ENCODE measurements at places on chromosomes 3 and 15.

DNA sequence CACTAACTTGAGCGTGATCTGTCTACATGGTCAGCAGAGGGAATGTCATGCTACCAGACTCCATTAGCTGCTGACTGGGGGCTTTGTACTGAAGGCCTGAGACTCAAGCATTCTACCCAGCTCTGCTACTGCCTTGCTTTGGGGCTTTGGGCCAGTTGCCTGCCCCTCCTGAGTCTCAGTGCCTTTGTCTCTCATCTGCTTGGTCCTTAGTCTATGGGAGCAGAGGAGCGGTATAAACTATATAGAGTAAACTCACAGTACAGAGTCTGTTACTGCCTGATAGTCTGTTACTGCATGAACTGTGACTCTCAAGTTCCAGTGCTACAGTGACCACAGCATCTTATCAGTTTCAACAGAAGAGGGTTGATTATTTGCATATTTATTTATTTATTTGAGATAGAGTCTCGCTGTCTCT, 38.5 kb upstream of the C15orf39 start:
- DNase-seq = no peak

DNA sequence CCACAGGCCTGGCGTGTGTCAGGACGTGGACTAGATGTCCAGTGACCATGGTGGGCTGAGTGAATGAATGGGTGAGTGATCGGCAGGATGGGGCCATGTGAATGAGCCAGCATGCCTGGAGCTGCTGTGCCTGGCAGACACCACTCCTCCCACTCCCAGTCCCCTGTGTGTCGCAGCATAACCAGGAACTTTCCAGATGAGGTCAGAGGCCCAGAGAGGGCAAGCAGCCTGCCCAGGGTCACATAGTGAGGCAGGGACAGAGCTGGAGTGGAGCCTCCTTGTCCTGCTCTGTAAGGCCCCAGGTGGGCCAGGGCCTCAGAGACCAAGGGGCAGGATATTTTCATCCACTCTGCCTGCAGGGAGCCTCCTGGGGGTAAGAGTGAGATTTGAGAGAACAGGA, 6.4 kb downstream of the IQSEC1 start:
- no peak for DNase-seq

DNA sequence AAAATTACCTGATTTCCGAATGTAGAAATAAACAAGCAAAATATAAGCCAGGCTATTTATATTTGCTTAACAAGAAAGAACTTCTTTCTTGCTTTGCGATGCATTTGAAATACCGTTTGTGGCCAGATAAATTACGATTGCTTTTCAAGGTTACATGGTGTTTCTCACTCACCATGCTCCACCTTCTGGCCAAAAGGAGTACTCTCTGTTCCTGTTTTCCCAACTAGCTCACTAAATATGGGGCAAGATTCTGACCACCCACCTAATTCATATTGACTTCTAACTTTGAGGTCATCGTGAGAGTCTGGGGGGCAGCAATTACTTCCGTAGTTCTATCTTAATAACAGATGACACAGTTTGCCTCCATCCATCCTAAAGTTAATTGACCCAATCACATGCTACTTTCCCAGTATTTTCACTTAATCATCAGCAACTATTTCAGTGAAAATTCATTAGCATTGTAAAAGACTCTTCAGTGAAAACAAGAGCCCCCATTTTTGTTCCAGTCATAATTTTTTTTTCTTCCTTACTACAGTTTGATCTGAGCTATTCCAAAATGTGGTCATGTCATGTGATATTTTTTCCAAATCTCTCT, 25.9 kb downstream of the ACP3 start:
- no peak for DNase-seq

- DNase-seq = no peak
Measured at GRCh38 chr15:28891588-28891987, 5.8 kb downstream of the APBA2 start.

GRCh38 chr3:165078293-165078692, at the start of gene SI:
Gene SI (minus strand): TSS chr3:165078496. CDS start chr3:165076012, 2,484 bp downstream.
- DNase-seq = no peak

- DNase-seq = no peak
Measured at GRCh38 chr15:25180606-25181292, 226.0 kb downstream of the SNRPN start.

DNA sequence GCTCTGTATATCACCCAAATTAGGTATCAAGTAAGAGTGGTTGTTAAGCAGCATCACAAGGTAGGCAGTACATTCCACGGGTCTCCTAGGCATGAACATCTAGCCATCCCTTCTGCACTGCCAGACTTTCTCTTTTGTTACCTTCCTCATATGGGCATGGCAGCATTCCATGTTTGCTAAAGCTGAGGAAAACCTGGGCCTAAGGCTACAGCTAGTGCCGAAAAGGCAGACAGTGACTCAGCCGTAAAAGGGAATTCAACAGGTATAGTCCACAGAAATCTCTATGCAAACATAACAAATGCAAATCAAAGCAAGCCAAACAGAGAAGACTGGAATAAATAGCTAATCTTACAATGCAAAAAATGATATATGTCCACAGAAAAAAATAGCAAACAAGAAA, 645.4 kb downstream of the ZBBX start:
- no peak for DNase-seq

DNA sequence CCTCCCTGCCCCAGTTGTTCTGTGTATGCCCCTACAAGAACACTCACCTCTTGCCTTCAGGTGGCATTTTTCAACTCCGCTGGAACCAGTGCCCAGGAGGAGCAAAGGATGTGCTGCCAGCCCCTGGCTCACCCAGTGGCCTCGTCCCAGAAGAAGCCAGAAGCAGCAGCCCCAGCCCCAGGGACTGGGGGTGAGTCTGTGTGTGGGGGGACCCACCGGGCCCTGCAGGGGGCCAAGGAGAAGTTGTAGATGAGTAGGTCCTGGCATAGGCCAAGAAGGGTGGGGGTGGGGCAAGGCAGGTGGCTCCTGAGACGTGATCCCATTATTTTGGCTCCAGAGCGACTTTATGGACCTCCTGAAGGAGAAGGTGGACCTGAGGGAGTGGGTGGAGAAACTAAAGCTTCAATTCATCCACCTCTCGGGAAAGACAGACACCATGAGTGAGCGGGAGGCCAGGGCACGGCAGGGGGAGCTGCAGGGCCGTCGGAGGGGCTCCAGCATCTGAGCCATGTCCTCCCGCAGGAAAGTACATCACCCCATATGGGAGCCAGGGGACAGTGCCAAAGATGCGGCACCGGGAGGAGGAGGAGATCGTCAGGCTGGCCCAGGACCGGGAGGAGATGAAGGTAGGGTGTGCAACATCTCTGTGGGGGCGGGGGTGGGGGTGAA, 29.3 kb downstream of the NGRN start:
- no peak for DNase-seq

DNA sequence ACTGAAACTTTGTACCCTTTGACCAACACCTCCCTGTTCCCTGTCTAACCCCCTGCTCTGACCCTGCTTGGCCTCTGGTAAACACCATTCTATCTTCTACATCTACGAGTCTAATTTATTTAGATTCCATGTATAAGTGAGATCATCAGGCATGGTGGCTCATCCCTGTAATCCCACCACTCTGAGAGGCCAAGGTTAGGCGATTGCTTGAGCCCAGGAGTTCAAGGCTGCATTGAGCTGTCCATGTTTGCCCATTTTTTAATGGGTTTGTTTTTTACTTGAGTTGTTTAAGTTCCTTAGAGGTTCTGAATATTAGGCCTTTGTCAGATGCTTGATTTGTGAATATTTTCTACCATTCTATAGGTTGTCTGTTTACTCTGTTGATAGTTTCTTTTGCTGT, 16.9 kb downstream of the FBXW12 start:
- no peak for DNase-seq

GRCh38 chr3:128508852-128509251, 15.9 kb upstream of the GATA2 start:
- no peak for DNase-seq

GRCh38 chr3:49238274-49239127, 38.5 kb downstream of the C3orf62 start:
- DNase-seq = no peak

DNA sequence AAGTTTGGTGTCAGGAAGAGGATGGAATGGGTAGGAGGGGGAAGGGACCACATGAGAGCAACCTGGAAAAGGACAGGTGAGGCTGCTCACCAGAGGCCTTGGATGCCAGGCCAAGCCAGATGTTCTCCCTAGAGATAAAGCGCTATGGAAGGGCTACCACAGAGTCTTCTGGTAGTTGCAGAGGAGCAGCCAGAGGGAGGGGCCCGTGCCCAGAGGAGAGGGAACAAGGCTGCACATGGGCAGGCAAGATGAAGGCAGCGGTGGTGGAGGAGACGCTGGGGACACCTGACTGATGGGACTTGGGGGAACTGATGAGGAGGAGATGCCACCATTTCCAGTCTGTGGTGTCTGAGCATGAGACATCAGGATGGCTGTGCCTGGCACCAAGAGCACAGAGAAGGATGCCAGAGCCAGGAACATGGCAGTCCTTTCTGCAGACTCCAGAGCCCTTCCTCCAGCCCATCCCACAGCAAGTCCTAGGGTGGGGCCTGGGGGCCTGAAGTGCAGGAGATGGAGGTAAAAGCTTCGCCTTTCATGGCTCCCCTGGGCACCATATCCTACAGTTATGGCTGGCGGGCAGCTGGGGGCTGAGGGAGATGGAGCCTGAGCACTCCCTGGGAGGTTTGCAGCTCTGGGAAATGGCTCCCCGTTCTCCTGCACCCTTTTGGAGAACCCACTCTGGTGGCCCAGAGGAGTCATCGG, 103.0 kb downstream of the ETFA start:
- DNase-seq = no peak
